ENCODE measurements at places on chromosomes 5 and 9.

- DNase-seq: no peak
Observed at GRCh38 chr5:123700624-123701287, 188.8 kb downstream of the CSNK1G3 start.

- no peak for DNase-seq
Observed at GRCh38 chr9:73156865-73157187, 5.2 kb downstream of the ANXA1 start.

GRCh38 chr9:137694236-137694959, 75.6 kb downstream of the EHMT1 start:
- no peak for DNase-seq

DNA sequence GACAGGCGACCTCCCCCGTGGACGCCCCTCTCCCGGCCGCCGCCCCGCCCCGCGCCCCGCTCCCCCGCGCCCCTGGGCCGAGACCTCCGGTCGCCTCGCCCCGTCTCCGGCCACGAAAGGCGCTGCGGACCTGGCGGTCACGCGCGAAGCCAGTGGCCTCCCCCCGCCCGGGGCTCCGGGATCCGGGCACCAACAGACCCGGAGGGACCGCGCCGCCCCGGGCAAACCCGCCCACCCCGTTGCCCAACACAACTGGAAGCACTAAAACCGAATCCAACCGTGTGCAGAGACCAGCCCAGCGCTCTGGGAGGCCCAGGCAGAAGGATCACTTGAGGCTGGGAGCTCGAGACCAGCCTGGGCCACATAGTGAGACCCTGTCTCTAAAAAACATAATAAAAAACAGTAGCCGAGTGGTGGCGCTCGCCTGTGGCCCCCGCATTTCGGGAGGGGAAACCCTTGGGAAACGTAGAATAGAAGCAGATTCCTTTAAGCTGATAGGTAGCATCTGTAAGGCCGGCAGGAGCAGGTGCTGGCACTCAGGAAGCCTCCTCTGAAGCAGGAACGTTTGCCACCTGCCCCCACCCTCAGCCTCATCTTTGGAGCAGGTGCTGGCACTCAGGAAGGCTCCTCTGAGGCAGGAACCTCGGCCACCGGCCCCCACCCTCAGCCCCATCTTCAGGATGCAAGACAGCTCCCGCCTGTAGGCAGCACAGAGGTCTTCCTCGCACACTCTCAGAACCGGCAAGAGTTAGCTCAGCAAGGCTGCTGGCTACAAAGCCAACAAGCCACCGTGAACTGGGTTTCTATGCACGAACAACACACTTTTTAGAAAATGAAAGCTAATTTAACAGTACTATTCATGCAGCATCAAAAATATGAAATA, 4.6 kb upstream of the SLC9A3 start:
- DNase-seq: no peak

DNA sequence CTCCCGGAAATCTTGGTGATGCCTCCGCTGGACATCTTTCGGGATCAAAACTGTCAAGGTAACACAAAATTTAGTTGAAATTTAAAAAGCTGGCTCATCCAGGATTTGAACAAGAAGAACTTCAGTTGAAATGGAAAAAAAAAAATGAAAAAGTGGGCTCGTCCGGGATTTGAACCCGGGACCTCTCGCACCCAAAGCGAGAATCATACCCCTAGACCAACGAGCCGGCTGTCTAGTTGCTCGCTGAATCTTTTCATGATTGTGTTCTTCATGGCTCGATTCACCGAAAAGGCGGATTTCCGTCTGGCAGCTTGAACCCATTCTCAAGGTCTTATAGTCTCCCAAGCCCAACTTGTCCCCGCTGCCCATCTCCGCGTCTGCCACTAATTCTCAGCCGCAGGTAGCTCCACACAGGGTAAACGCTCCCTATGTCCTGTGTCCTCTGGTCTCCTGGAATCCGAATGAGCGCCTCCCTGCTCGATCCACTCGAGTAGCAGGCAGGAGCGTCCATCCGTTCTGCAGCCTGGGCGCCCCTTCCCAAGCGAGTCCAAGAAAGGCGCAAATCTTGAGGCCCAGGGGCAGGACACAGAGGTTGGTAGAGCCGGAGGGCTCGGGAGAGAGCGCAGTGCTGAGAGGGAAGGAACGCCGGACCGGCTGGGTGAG, 16.2 kb downstream of the TRIM7 start:
- DNase-seq: peak; percentile 96

DNA sequence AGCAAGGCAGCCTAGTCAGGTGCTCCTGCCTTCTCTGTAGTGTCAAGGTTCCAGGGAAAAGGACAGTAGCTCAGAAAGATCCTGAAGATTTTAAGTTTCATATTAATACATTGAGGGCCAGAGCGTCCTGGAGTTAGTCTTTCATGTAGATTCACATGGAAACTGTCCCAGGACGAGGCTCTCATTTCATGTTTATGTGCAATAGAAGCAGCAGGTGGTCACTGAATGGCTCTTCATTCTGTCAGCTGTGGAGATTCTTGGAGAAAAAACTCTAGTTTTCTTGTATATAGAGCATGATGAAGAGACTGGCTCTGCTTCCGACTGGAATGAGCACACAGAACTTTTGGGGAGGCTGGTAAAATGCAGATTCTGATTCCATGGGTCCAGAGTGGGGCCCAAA, 54.3 kb downstream of the MEGF10 start:
- no peak for DNase-seq

- DNase-seq: no peak
Observed at GRCh38 chr9:92706218-92706940, 36.4 kb upstream of the IPPK start.
